ENCODE measurements at places on chromosomes 4 and X.

GRCh38 chr4:183561905-183562304 lies 57.0 kb downstream of the ING2 start:
- DNase-seq: no peak

- no peak for DNase-seq
Measured at GRCh38 chr4:53935780-53936179, 128.6 kb downstream of the CHIC2 start.

GRCh38 chrX:96182366-96182765 lies 502.3 kb upstream of the DIAPH2 start:
- no peak for DNase-seq

DNA sequence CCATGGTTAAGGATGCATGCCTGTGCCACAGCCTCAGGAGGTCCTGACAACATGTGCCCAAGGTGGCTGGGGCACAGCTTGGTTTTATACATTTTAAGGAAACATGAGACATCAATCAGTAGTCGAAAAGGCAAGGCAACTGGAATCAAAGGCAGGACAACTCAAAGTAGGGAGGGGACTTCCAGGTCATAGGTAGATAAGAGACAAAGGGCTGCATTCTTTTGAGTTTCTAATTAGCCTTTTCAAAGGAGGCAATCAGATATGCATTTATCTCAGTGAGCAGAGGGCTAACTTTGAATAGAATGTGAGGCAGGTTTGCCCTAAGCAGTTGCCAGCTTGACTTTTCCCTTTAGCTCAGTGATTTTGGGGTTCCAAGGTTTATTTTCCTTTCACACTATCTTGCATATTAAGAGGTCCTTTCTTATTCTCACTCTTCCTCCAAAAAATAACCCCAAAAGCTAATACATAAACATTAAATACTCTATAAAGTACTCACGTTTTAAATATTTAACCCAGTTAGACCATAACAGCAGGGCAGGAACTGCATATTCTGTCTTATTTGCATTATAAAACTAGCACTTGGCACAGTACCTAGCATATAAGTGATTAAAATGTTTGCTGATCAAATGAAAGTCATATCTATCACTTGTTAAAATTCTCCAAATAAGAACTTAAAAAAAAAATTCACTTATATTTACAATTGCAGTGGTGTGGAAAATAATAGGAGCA lies 36.3 kb upstream of the UGT8 start:
- DNase-seq: no peak

- DNase-seq: no peak
Measured at GRCh38 chr4:145484225-145484846, 2.7 kb downstream of the SMAD1 start.

- no peak for DNase-seq
Measured at GRCh38 chr4:71559957-71560571, 221.2 kb downstream of the SLC4A4 start.

- no peak for DNase-seq
Measured at GRCh38 chr4:1014291-1015167, 3.1 kb downstream of the FGFRL1 start.

GRCh38 chr4:121740796-121741409 lies 24.1 kb downstream of the SMIM43 start:
- DNase-seq: no peak

GRCh38 chr4:107710493-107711459 lies 9.3 kb downstream of the PAPSS1 start:
- DNase-seq: no peak

- peak; percentile 72 for DNase-seq
Measured at GRCh38 chr4:8820178-8821102, 51.2 kb downstream of the HMX1 start.

DNA sequence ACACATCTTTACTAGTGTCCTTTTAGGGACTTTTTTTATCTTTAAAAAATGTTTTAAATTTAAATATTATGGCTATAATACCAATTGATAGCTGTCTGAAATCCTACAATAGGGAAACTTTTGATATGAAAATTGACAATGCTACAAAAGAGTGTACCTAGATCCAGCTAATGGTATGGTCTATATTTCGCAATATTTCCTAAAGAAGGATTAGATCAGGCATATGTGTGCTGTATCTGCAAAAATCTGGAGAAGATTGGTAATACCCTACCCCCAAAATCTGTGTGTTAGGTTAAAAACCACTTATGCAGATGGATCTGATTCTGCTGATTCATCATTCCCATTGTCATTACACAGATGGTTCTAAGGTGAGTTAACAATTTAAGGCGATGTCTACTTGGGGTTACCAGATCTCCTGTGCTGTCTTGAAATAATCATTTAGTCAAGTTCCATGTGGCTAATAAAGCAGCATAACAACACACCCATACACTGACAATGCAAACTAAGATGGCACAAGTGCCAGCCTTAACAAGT lies 137.1 kb downstream of the GASK1B start:
- DNase-seq: no peak

DNA sequence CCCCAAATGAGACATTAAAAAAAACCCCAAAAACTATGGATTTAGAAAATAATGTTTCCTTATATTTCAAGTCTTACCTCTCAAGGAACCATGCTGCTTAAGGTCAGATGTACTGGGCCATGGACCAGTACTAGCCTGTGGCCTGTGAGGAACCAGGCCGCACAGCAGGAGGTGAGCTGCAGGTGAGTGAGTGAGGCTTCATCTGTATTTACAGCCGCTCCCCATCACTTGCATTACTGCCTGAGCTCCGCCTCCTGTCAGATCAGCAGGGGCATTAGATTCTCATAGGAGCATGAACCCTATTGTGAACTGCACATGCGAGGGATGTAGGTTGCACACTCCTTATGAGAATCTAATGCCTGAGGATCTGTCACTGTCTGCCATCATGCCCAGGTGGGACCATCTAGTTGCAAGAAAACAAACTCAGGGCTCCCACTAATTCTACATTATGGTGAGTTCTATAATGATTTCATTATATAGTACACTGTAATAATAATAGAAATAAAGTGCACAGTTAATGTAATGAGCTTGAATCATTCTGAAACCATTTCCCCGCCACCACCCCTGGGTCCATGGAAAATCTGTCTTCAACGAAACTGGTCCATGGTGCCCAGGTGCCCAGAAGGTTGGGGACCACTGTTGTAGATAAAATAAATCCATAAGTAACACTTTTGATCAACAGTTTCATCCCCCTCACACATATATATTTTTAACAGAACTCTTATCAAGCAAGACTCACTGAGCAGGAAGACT lies 105.3 kb upstream of the CBR4 start:
- no peak for DNase-seq

DNA sequence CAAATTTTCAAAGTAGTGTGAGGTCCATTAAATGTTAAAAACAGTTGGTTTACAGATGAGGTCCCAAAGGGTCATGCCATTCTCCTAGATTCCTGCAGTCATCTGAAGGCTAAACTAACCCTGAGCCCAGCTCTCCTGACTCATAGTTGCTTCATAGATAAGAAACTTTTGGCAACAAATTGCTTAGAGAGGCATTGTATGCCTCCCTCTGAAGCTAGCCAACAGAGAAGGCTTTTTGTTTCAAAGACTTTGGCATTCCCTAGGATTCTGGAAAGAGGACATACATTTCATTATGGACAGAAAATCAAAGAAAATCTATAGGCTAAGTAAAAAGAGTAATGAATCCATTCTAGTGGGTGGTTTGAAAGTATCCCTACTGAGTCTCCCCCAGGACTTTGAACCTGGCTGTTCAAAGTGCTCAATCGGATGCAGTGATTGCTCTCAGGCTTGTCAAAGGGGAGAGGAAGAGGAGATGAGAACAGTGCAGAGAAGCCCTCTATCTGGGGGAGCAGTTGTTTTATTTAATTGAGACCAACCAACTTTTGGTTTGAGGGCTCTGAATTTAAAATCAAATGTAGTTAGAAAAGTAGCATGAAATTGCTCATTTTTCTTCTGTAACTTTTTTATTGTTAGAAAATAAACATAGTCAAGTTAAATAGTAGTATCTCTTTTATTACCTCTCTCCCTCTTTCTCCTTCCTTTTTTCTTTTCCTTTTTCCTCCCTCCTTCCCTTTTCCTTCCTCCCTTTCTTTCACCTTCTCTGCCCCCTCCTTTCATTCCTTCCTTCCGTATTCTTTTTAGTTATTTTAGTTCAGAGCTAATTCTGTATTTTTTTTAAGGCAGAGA lies 72.3 kb upstream of the ZNF518B start:
- DNase-seq: no peak

- DNase-seq: no peak
Measured at GRCh38 chr4:151527699-151528098, 118.7 kb downstream of the FHIP1A start.

DNA sequence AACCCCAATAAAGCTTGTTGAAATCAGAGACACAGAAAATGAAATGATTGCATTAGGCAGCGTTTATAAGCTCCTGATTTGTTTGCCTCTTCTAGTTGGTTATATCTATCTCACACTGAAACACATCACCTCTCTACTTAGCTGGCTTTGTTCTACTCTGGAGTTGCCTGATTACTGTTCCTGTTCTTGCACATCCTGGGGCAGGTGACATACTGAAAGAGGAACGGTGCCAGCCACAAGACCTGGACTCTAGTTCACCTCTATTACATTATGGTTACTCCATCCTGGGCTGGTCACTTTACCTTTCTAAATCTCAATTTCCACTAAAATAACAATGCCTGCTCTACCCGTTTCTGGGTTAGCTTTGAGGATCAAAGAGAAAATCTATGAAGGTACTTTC lies 47.9 kb downstream of the TRIM2 start:
- no peak for DNase-seq

- DNase-seq: no peak
Measured at GRCh38 chr4:1570291-1571164, 113.6 kb downstream of the FAM53A start.

GRCh38 chr4:163815776-163816175 lies 321.3 kb downstream of the TMA16 start:
- no peak for DNase-seq

- DNase-seq: no peak
Measured at GRCh38 chr4:41839916-41840854, 91.7 kb upstream of the PHOX2B start.

- DNase-seq: no peak
Measured at GRCh38 chr4:71066737-71067716, 73.6 kb downstream of the DCK start.

DNA sequence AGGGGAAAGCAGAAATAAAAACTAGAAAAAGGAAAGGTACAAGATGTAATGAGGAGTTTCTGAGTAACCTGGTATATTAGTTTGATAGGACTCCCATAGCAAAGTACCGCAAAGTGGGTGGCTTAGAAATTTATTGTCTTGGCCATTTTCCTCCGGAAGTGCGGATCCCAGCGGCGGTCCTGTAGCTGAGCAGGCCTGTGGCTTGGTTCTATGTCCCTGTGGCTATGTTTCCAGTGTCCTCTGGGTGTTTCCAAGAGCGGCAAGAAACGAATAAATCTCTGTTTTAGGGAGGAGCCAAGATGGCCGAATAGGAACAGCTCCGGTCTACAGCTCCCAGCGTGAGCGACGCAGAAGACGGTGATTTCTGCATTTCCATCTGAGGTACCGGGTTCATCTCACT lies 44.0 kb upstream of the LDB2 start:
- no peak for DNase-seq

GRCh38 chr4:76540486-76540885 lies 105.5 kb downstream of the SHROOM3 start:
- DNase-seq: no peak

DNA sequence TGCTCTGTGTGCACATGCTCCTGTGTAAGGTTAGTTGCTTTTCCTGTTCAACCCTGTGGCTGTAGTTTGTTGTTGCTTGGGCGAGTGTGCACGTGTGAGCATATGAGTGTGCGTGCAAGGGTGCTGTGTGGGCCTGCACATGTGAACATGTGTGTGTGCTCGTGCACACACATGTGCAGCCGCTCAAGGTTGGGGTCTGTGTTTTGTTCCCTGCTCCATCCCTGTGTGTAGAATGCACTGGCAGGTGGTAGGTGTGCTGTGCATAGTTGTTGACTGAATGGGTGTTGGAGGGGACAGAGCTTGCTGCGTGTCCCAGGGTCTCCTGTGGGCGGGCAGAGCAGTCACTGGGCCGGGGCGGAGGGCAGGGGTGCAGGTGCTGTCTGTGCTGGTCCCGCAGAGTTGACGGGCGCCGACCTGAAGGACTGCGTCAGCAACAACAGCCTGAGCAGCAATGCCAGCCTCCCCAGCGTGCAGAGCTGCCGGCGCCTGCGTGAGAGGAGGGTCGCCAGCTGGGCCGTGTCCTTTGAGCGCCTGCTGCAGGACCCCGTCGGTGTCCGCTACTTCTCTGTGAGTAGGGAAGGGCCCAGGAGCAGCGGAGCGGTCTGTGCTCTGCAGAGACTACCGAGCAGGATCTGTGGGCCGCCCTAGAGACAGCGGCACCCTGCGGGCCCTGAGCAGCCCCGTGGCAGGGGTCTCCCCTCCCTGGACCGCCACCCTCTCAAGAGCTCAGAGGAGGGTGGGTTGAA lies 27.9 kb upstream of the HGFAC start:
- DNase-seq: no peak

DNA sequence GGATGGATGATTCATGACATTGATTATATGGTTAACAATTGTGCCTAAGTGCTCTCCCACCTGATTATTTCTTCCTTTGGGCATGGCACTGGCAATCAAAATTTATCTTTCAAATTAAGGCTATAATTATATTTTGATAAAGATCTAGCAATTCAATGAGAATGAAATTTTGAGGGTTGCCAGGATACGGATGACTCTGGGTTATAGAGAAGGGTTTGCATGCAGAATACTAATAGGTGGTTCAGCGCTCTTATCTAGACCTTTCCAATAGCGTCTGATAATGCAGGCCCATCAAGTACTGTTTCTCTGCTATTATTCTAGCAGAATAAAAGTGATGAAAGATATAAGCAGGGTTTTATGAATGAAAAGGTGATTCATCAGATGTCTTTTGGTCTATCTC lies 74.9 kb upstream of the SCML1 start:
- DNase-seq: no peak

GRCh38 chrX:40402831-40403533 lies 177.8 kb upstream of the ATP6AP2 start:
- DNase-seq: no peak

DNA sequence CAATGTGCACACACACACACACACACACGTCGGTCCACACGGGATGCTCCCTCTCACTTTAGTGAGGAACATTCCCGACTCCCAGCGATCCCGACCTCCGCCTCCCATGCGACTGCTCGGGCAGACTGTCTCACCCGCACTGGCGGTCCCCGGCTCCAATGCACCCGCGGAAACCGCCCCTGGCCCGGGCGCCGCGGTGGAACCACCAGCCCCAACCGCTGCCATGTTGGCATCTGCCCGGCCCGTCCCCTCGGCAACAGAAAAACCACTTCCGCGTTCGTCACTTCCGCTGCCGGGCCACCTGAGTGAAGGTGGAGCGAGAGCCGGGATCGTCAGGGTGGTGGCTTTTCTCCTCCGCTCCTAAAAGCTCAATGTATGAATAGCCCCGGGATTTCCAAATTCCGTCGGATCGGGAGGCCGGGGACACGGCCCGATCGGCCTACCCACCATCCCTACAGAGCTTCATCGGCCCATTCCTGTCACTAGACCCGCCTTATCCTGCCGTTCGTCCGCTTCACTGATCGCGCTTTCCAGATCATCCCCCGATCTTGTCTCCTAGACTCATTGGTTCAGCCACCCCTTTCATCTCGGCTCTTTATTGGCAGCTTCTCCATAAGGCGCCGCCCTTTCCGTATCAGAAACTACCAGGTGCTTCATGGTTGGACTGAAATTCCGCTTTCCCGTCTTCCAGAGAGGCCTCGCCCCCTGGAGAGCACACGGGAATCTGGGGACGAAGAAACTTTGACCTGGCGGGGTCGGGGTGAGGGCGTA lies at the start of gene SLC35A2:
SLC35A2 (minus strand) TSS at position 235 of the 771 bp plus-strand sequence; CDS start at position 225, 10 bp downstream.
- no peak for DNase-seq

- no peak for DNase-seq
Measured at GRCh38 chr4:40121515-40121914, 64.9 kb downstream of the N4BP2 start.

- no peak for DNase-seq
Measured at GRCh38 chr4:78781924-78782323, 5.8 kb downstream of the BMP2K start.

- no peak for DNase-seq
Measured at GRCh38 chr4:139740121-139740520, 74.5 kb downstream of the MGST2 start.
